Uterus (tissue), 4 donors: ENCODE measurements at places on chromosomes 3 and 15.

- DNase-seq: no peak
Measured at GRCh38 chr3:140290105-140290504, 355.1 kb downstream of the CLSTN2 start.

DNA sequence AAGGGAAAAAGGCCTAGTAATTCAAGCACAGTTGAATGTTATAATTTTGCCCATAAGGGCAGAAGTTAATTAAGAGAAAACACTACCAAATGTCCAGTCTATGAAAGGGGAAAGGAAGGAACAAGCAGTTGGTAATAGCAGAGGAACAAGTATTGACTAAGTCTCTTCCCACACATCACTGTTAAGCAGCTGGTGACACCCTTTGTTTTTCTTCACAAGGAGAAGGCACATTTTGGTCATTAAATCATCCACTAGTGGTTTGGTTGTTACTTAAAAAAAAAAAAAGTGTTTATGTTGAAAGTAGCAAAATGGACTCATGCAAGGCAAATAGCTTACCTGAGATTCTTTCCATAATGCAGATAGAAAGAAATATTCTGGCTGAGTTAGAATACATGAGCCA is 321.4 kb upstream of the NECTIN3 start:
- no peak for DNase-seq

GRCh38 chr3:143235614-143236204 is 116.1 kb downstream of the CHST2 start:
- DNase-seq: no peak

- no peak for DNase-seq
Measured at GRCh38 chr3:161069511-161070251, 35.5 kb downstream of the B3GALNT1 start.
